Chondrocyte (in vitro differentiated cells): ENCODE measurements at places on chromosomes 6 and 20. TPM values are rescaled to one million over a fixed set of nuclear protein-coding genes. Genes with fewer than 3 reads are reported as not detected.

IL17F gene
- total RNA-seq, result not detected in 3 replicates

GRCh38 chr6:34526241-34526972 is 29.7 kb downstream of the SPDEF start:
- peak; percentile 88 for DNase-seq

- no peak for DNase-seq
These were observed 162.5 kb downstream of the VEGFA start for GRCh38 chr6:43932259-43933147.

GJA10 gene
- not detected in 3 replicates for total RNA-seq

GRCh38 chr6:62367601-62368000 is 81.6 kb upstream of the KHDRBS2 start:
- DNase-seq, result no peak

TMEM151B gene
- 0.05 TPM in 1 of 3 replicates, not detected in the others for total RNA-seq

DNA sequence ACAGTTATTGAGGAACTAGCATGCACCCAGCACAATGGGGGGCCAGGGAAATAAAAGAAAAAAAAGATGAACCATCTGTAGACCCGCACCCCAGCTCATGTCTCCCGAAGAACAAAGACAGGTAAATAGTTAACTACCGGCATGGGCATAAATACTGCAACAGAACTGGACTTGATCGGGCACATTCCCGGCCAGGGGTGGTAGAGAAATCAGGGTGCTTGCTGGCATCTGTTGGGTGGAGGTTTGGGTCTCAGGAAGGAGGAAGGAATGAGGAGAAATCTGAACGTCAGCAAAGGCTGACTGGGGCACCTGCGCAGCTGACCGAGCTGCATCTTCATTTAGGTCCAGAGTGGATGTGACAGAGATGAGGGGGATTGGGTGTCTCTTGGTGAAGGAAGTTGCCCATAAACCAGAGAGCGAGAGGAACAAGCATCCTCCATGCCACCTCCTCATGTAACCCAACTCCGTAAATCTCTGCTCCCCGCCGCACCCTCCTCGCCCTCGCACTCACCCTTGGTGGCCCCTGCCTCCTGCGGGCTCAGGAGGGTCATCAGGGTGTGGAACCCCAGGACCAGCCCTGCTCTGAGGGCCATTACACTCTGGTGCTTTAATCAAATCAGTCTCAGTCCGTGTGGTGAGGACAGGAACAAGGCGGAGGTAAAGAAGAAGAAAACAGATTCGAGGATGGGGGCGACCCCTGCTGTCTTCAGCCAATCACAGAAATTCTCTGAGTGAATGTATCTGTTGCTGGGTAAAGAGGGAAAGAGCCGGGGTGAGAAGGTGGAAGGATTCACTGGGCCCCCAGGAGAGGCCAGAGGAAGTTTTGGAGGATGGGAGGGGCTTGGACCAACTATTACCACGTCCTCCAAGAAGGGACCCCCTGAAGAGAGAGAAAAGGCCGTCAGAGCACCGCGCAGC is at the start of gene HLA-DOA:
Gene HLA-DOA (minus strand): TSS at position 648 of the 918 bp plus-strand sequence.
- no peak for DNase-seq

DNA sequence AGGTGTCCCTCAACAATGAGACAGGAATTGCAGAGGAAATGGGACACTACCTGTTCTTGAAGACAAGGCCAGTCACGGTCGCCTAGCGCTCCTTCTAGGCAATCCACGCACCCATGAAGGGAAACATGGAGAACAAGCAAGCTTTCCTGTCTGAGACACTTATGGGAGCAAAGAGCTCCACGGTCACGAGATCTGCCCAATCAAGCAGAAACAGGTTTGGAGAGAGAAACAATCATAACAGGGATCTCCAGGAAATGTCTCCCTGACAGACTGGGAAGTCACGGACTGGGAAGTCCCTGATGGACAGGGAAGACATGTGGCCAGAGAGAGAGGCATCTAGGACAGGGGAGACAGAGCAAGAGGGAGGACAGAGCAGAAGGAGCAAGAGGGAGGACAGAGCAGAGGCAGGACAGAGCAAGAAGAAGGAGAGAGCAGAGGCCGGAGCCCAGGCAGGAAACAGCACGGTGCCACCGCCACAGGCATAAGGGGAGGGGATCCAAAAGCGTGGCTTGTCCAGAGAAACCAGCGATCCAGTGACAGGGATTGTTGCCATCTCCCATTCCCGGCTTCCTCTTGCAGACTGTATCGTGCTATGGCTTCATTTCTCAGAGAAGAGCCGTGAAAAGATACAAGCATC is 167.8 kb upstream of the ZNF337 start:
- DNase-seq, result peak; percentile 52

GRCh38 chr6:36686668-36687513 is 8.4 kb downstream of the CDKN1A start:
- no peak for DNase-seq

DNA sequence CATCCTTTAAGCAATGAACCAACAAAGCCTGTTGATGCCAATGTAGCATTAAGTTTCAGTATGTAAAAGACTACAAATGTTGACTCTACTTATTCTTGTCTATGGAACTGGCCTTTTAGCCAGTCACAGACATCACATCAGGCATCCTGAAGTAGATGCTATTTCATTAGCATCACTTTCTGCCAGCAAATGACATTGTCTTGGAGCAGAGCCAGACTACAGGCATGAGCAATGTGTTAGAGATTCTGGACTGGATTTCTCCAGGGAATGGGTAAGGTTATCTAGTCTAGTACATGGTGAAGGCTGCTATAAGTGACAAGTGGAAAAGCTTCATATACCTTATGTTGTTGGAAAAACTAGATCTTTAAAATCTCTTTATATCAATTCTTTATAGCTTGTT is 142.9 kb downstream of the ADGRB3 start:
- DNase-seq, result no peak

DNA sequence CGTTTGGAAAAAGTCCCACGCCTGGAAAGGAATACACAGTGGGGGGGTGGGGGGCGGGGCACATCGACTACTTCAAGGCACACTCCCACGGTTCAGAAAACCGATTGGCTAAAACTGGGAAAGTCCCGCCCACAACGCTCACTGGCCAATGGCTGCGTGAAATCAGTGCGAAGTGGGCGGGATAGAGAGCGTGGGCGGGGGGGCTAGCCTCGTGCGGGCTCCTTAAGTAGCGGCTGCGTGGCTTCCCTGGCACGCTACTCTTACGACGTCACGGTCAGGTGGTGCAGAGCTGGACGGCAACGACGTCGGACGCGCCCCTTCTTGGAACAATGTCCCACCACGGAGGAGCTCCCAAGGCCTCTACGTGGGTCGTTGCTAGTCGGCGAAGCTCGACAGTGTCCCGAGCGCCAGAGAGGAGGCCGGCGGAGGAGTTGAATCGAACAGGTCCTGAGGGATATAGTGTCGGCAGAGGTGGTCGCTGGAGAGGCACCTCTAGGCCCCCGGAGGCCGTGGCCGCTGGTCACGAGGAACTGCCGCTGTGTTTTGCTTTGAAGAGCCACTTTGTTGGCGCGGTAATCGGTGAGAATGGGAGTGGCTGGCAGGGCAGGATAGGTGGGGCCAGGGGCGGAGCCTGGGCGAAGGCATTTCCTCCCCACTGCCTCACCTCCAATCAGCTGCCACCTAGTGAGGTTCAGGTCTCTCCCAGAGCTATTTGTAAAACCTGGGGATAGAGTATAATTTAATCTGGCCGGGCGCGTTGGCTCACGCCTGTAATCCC is at the start of gene DDX43:
Gene DDX43 (plus strand): TSS at position 252 of the 778 bp plus-strand sequence. CDS start 78 bp downstream, at position 330.
- no peak for DNase-seq

DNA sequence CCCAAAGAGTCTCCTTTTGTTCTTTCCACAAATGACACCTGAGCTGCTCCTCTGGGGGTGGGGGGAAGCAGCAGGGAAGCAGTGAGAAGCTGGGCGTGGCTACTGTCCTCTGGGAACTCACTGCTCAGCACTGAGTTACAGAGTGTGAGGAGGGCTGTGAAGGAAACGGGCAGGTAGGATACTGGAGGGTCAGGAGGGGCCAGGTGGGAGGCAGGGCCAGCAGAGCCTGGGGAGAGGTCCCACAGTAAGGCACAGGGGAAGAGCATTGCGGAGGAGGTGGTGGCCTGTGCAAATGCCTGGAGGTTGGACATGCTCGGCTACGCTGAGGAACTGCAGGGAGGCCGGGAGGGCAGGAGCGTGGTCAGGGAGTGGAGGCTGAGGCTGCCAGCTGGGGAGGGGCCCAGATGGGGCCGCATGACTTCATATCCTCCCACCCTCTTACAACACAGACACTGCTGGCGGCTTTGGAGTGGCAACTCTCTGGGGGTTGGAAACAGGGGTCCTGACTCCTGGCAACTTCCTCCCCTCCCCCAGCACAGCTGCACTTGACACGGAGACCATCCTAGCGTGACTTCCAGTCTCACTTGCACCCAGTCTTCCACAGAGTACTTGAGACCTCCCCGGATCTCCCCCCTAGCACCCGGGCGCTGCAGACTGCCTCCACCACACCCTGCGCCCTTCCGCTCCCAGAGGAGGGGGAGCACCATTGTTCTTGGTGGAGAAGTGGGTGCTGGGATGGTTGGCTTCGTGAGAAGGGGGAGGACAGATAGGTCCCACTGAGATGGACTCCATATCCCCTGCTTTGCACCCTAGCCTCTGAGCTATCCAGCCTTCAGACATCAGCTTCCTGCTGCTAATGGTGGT is 34.2 kb downstream of the RBM38 start:
- DNase-seq, result no peak

DNA sequence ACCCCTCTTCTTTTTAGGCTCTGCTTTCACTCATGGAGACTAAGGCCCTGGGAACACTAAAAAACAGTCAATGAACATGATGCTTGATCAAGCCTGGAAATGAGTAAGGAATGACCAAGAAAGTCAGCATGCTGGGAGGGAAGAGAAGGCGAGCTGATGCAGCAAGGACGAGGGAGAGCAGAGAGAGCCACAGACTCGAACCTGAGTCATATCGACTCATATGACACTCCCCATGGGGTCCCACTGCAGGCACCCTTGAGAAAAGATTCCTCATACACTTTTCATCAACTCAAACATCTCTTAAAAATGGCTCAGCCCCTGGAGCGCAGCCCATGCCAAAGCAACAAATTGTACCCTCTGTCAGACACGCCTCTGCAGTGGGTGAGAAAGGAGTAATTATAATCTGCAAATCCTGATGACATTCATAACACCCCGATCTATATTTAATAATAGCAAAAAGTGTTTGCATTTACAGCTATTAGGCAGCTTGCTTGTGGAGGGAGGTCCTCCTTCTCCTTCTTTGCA is 127.2 kb downstream of the F13A1 start:
- no peak for DNase-seq

- DNase-seq, result no peak
These were observed 884.5 kb upstream of the GJE1 start for GRCh38 chr6:141248021-141248799.

NECAB3 gene
- 23.5 to 35.5 TPM (median 32.5 TPM) in 3 replicates for total RNA-seq

DNA sequence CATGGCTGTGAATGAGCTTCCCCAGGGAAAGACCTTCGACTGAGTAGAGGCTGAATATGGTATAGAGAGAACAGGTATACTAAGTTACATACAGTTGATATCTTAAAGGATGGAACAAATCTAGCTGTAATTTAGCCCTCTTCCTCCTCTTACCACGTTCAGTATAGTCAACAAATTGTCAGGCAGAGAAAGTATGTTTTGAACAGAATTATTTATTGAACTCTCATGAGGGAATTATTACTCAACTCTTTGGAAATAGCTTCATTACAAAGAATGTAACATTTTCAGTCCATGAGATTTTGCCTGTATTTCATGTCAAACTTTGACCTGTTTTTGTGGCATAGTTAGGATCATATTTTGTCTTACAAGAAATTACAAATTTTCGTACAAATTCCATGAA is 63.0 kb downstream of the SH3BGRL2 start:
- no peak for DNase-seq

CGA gene
- 1.3 TPM in 1 of 3 replicates, not detected in the others for total RNA-seq

DNA sequence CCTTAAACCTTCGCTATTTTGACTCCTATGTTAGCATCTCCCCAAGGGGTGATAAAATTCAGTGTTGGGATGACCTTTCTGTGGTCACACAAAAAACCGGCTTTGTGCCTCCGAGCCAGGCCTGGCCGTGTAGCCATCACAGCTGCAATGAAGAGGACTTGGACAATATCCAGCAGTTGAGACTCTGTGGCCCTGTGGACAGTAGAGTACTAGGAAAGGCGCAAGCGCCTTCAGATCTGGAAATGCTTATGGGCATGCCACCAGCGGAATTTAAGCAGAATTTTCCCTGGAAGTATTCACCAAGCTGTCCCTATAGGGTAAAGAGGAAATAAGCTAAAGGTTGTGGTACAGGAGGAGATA is 63.3 kb upstream of the SLC2A12 start:
- DNase-seq, result no peak

DNA sequence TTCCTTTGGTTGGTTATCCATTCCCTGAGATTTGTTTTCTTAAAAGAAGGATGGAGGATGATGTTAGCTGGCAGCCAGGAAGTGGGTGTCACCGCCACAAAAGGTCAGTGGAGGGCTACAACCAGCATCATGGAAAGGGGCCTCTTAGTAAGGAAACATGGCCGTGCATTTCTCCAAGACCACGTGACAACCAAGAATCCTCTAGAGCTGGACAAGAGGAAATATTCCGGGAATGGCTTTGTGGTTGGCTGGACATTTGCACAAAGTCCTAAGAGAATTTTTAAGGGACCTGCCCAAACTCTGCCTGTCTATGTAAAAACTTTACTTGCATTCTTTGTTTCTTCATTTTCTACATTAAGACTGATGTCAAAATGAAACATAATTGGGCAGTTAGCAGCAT is 399.9 kb upstream of the MARCKS start:
- no peak for DNase-seq

EYA2 gene
- 0.23 to 0.32 TPM in 2 of 3 replicates, not detected in the other for total RNA-seq

GRCh38 chr6:41967312-41968287 is 26.0 kb upstream of the CCND3 start:
- no peak for DNase-seq

DNA sequence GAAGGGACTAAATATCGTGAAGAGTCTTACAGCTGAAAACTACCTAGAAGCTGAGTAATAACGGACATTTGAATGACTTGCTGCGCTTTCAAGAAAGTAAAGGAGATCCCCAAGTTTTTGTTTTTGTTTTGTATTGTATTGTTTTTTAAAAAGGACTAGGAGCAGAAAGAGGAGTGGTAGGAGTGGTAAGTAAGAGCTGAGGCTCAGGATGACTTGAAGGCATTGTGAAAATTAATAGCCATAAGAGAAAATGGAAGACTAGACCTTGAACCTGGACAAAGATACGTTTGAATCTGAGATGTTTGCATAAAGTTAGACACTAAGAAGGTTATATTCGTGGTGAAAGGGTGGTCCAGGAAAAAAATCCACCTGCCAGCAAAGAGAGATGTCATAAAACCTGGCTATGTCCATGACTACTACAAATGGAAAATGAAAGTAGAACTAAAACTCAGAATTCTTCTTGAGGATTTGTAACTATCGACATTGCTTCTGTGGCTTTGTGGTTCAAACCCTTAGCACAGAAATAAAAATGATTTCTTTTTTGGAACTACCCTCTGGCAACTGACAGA is 824.8 kb upstream of the FLRT3 start:
- no peak for DNase-seq

GRCh38 chr20:35768731-35769664 is 2.8 kb upstream of the PHF20 start:
- DNase-seq, result peak; percentile 59

- no peak for DNase-seq
These were observed 287.7 kb upstream of the STXBP5 start for GRCh38 chr6:146916435-146917025.
